ENCODE measurements at places on chromosomes 7 and 10.
A peak's percentile ranks its signal among the peaks of the same experiment; 100 is the strongest.

DNA sequence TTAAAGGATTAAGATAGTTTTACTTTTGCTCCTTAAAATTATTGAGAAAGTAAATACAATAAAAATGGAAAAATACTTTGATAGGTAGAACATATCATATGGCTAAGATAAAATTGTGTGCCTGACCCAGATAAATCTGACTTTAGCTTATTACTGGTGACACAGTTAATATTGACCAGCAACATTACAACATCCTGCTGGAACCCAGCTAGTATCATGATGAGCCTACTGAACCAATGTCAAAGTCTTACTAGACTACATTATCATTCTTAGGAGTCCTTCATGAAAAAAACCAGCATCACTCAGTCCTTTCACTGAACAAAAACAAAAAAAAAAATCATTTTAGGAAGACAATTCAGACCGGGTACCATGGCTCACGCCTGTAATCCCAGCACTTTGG lies 164.8 kb upstream of the CDK1 start:
- DNase-seq, result no peak

- no peak for DNase-seq
Measured at GRCh38 chr10:102646610-102647442, 2.5 kb downstream of the TRIM8 start.

DNA sequence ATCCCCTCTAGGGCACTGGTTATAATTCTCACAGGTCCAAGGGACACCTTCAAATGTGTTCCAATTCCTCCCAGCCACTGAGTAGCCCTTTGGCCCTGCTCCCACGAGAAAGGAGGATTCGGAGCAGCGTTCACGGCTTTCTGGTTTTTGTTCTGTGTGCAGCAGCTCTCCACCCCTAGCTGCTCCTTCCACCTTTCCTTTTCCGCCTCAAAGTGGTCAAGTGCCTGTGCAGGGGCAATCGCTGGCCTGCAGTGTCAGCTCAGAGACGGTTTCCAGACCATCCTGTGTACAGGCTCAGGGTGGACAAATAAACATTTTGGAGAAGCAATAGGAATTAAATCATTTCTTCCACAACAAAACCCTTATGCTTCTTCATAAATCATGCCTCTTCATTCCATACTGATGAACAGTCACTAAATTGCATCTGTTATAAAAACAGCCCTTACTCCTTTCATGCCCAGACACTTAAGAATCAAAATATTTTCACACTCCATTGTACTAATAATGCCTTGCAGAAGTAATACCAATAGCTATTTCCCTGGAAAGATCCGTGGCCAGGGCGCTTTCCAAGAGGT lies 1.1 kb downstream of the KIAA1549 start:
- no peak for DNase-seq

DNA sequence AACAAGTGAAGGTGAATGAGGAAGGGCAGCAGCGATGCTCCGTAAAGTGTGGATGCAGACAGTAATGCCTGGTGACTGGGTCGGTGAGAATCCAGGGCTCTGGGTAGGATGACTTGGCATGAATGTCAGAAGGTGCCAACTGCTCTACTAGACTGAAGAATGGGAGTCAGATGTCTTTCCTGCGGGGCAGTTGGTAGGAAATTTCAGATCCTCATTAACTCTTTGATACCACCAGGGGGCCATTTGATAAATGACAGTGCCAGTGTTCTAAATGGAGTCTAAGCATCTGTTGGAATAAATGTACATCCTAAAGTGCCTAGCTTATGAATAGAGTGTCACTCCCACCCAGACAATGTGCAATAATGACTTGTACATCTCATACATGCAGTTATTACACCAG lies 462.0 kb downstream of the GRM8 start:
- DNase-seq, result no peak

DNA sequence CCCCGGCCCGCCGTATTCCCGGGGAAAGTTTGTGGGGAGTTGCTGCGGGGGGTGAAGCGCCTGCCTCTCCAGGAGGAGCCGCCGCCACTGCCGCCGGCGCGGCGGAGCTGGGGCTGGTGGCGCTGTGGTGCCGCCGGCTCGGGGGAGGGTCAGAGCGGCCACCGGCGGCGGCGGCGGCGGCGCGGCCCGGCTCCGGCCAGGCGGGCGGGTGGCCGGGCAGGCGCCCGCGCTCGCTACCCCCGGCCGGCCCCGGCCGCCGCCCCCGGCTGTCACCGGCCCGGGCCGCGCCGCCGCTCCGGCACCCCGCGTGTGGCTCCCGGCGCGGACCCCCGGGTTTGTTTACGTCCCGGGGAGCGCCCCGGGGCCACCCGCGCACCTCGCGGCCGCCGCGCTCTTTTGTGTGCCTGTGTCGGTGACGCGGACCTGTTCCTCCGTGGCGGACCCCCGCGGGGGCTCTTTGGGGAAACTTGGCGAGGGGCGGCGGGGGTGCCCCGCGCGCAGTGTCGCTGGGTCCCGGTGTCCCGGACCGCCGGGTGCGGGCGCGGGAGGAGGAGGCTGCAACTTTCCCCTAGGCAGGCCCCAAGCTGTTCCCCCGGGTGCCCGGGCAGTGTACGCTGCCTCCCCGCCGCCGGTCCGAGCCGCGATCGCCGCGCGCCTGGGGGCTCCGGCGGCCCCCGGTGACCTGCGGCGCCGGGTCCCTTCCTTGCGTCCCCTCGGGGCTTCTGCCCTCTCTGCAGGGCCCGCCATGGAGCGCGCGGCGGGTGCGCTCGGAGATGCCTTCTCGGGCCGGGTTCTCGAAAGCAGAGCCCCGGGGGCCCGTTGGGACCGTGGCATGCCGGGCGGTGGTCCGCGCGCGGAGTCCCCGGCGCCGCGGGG lies 593 bp upstream of the CUX1 start:
- DNase-seq, result no peak

- DNase-seq, result no peak
Measured at GRCh38 chr10:3538656-3539531, 246.1 kb downstream of the KLF6 start.

DNA sequence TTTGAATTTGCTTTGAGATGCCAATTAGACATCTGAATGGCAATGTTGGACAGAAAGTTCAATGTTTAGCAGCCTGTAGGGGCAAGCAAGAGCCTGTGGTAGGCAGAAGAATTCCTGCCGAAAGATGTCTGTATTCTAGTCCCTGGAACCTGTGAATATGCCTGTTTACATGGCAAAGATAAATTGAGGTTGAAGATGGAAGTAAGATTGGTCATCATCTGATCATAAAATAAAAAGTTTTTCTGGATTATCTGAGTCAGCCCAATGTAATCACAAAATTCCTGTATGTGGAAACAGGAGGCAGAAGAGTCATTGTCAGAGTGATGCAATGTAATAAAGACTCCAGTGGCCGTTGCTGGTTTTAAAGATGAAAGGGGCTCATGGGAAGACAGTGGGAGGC lies 430.5 kb downstream of the MDFIC start:
- peak; percentile 31 for DNase-seq

- DNase-seq, result no peak
Measured at GRCh38 chr10:121710207-121710606, 112.0 kb upstream of the FGFR2 start.

DNA sequence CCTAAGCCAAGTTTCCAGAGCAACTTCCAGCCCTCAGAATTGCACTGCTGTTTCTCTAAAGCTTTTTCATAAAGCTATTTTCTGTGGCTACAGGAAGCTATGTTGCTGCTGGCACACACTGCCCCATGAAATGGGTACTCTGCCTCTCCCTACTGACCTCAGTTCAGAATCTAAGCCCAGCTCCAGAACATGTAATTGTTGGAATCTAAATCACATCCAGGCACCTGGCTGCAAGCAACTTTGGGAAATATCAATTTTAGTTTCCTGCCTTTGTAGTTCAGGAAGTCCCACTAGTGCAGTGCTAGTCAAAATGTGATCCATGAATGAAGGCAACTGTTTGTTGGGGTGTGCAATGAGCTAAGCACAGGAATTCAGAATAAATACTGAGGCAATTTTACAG lies 226.2 kb downstream of the THSD7A start:
- DNase-seq, result no peak

DNA sequence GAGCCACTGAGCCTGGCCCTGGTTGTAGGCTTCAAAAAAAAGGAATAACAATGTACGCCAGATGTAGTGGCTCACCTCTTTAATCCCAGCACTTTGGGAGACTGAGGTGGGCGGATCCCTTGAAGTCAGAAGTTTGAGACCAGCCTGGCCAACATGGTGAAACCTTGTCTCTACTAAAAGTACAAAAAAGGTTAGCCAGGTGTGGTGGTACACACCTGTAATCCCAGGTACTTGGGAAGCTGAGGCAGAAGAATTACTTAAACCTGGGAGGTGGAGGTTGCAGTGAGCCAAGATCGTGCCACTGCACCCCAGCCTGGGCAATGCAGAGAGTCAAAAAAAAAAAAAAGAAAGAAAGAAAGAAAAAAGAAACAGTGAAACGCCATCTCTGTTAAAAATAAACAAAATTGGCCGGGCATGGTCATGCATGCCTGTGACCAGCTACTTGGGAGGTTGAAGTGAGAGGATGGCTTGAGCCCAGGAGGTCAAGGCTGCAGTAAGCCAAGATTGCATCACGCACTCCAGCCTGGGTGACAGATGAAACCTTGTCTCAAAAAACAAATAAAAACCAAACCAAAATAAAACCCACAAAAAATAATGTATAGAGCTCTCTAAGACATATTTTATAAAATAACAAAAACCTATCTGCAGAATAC lies 4.7 kb upstream of the KLHDC10 start:
- no peak for DNase-seq

- DNase-seq, result no peak
Measured at GRCh38 chr10:98312822-98313221, 44.8 kb upstream of the LOXL4 start.

GRCh38 chr10:34543716-34544115 lies 271.4 kb downstream of the PARD3 start:
- DNase-seq, result no peak

DNA sequence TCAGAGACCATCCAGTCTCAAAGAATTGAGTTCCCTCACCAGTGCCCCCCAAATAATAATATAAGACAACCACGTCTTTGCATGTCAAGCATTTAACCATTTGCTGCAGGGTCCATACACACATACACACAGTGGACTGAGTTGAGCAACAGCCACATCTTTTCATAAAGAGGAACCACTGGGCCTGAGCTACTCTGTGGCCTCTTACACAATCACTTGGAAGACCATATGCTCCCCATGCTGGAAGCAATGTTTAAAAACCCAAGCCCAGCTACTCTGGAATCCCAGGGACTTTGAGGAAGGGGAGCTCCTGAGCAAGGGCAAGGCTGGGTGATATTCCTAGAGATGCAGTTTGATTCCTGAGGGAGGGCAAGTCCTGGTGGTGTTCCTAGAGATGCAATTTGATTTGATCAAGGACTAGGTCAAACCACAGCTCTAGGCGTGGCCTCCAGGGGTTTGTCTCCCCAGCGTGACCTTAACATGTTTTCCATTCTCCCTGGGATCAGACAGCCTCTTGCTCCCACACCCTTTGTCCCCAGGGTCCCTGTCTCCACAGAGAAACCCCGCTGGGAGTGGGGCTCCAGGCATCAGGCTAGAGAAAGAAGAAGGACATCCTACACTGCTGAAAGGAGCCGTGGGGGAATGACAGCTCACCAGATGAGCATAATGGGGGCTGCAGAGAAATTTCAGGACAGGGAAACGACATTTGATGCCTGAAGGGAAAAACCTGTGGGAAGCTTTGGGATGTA lies 376.2 kb upstream of the MGMT start:
- no peak for DNase-seq

DNA sequence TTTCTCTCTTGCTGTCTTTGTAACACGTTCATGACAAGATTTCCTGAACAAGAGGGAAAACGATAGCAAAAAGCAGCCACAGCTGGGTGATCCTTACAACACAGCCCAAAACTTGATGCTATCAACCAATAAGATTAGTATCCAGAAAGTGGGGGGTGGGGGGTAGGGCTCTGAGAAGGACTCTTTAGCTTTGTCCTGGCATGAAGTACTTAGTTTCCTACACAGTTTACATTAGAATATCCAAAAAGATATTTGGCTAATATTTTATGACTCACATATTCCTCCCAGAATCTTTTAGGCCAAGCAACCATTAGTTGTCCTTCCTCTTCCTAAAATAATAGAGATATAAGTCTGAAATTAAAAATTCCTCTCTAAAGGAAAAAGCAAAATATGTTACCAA lies 22.9 kb upstream of the LRRC17 start:
- no peak for DNase-seq

DNA sequence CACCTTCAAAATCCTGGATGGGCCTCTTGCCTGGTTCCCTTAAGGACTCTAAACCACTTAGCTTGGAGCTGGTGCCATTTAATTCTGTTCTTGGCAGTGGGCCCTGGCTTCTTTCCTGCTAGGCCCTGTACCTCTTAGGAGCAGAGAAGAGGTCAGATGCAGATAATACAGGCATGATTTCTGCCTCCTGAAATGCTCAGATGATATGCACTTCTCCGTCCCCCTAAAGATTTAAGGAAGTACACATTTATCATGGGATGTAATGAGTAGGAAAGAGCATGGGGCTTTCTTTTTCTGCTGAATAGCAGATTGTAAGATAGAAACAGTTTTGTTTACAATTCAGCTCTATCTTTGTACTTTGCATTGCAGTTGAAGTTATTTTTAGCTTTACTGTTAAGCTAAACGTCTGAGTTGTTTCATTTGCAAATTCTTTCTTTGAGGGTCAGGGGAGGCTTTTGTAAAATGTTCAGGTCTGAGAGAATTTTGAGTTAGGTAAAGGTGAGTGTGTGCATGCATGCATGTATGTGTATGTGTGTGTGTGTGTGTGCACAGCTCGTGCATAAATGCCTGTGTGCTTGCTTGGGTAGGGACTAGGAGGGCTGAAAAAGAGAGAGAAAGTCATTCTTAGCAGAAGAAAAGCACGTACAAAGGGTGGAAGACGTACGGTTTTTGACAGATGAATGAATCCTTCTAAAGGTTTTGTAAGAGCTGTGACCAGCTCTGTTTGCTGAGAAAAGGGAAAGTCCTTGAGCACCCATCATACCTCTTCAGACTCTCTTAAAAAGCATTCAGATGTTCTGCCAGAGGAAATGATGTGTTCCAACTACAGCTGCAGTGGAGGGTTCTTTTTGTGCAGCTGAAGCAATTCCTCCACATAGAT lies 364.2 kb downstream of the AUTS2 start:
- DNase-seq, result no peak

DNA sequence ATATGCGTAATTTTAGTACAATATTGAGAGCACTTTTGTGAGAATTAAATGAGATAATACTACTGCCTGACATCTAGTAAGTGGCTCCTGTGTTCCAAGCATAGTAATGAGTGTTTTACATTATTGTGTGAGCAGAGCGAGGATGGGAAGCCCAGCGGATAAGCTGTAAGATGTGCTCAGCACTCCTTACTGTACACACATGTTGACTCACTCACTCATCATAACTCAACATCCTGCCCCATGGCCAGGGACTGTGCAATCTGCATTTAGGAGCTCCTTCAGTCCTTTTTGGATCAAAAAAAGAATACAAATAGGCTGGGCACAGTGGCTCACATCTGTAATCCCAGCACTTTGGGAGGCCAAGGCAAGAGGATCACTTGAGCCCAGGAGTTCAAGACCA lies 72.9 kb upstream of the NEBL start:
- DNase-seq, result no peak

DNA sequence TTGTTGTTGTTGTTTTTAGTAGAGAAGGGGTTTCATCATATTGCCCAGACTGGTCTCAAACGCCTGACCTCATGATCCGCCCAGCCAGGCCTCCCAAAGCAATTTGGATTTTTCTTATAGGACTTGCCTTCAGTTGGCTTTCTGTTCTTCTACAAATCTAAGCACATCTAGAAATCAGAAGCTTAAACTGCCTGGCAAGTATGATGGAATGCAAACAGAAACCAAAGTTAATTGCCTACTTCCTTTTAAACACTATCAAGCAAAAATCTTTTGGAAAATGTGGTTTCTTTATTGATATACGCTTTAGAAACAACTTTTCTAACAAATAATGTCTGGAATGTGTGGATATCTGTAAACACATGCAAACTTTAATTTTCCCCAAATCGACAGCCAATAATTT lies 64.9 kb downstream of the USP6NL start:
- DNase-seq, result no peak

GRCh38 chr10:124791547-124792348 lies at the start of gene EEF1AKMT2:
TSS of gene EEF1AKMT2 (minus strand) at chr10:124791887. CDS start at chr10:124791833, 54 bp downstream.
- DNase-seq, result peak; percentile 35
